ENCODE measurements at places on chromosomes 5 and 9. TPM values are rescaled to one million over a fixed set of nuclear protein-coding genes. Genes with fewer than 3 reads are reported as not detected.

GRCh38 chr9:8560560-8561525, 761.3 kb upstream of the DMAC1 start:
- no peak overlapping the region for H3K27ac ChIP-seq
- H3K4me1 ChIP-seq = peaks cover 2% of the 10 kb centered on the region
- DNase-seq = no peak
- no peak overlapping the region for H3K4me3 ChIP-seq
- no peaks in the 10 kb centered on the region for H3K27me3 ChIP-seq
- no peaks in the 10 kb centered on the region for H3K36me3 ChIP-seq

DNA sequence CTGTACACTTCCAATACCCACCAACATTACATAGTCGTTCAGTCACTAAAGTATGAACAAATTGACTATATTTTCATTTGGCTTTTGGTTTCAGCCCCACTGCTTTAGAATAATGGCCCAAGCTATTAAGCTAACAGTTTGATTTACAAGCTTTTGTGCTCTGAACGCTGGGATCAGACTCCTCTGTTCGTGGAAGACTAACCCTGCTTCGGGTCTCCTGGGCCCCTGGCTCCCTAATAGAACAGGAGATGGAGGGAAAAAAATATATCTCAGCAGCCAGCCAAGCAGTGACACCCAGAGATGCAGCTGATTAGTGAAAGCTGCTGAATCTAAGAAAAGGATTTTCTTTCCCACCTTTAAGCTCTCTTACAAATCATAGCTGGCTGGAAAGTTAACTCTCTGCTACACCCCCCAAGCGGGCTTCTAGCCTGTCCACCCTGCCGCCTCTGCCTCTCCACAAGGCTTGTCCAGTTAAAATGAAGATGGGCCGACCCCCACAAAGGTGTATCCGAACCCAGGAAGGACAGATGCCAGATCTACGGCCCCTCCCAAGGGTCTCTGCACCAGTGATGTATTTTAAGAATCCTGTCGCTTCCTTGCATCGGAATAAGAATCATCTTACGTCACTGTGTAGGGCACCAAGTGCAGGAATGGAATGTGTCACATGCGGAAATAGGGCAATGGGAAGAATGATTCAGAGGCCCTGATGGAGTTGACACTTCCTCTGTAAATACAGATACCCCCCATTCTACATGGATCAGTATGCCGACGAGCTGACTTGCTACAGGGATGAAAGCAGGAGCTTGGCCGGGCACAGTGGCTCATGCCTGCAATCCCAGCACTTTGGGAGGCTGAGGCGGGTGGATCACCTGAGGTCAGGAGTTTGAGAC, 33.4 kb upstream of the BARHL1 start:
- H3K4me3 ChIP-seq = no peak overlapping the region
- H3K27me3 ChIP-seq = no peaks in the 10 kb centered on the region
- no peak for DNase-seq

The CCIN gene
- polyA plus RNA-seq = 0.33 TPM

GRCh38 chr5:56099346-56099745, 104.6 kb upstream of the IL6ST start:
- DNase-seq = no peak
- H3K27me3 ChIP-seq = no peaks in the 10 kb centered on the region
- H3K4me3 ChIP-seq = no peak overlapping the region
- no peak overlapping the region for H3K27ac ChIP-seq
- H3K4me1 ChIP-seq = peaks cover 3% of the 10 kb centered on the region

DNA sequence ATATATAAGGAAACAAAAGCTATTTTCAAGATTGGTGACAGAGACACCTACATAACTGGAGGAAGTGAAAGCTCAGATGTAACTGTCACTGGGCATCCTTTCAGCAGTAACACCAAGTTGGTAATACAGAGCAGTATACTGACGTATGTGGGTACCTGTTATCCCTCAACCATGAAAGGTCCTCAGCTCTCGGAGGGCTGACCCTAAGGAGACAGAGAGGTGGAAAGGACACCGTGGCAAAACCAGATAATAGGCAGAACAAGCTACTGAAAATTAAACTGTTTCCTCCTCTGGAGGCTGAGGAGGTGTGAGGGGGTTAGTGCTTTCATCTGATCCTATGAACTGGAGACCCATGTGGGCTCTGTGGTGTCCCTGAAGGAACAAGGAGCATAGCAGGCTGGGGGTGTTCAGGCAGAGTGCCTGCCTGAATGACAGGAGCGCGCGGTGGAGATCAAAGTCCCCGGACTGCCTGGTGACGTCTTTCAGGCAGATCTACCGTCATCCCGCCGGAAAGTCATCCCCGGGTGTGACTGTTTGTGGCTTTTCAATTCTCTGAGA, 130.2 kb upstream of the FSTL4 start:
- no peak overlapping the region for H3K4me3 ChIP-seq
- DNase-seq = no peak
- no peaks in the 10 kb centered on the region for H3K36me3 ChIP-seq
- H3K27ac ChIP-seq = no peak overlapping the region

- H3K36me3 ChIP-seq = no peaks in the 10 kb centered on the region
- DNase-seq = no peak
- H3K27me3 ChIP-seq = no peaks in the 10 kb centered on the region
- H3K4me3 ChIP-seq = no peak overlapping the region
These were observed 19.7 kb downstream of the CYSTM1 start for GRCh38 chr5:140194662-140195061.

The OXCT1 gene
- 29.8 TPM for polyA plus RNA-seq

DNA sequence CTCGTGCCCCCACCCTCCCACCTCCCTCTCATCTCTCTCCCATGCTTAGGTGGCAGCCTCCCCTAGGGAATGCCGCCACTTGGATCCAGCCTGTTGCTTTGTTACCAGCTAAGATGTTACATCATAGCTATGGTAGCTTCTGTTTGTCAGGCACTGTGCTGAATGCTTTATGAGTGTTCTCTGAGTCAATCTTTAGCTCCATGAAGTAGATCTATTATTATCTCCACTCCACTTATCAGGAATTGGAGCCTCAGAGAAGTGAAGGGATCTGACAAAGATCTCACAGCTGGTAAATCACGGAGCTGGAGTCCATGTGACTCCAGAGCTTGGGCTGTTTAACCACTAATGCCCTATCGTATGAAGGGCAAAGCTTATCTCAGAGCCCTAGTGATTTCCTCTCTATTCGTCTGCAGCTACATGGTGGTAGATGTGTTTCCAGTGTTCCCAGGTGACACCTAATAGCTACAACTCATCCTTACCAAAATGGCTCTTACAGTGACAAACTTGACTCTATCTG, 54.1 kb downstream of the GARNL3 start:
- H3K4me3 ChIP-seq = no peak overlapping the region
- H3K4me1 ChIP-seq = no peaks in the 10 kb centered on the region
- no peaks in the 10 kb centered on the region for H3K36me3 ChIP-seq
- no peak overlapping the region for H3K27ac ChIP-seq
- H3K27me3 ChIP-seq = no peaks in the 10 kb centered on the region

GRCh38 chr9:120212853-120213200, 367.1 kb downstream of the CDK5RAP2 start:
- no peak overlapping the region for H3K27ac ChIP-seq
- no peaks in the 10 kb centered on the region for H3K36me3 ChIP-seq
- DNase-seq = no peak

- H3K36me3 ChIP-seq = no peaks in the 10 kb centered on the region
- H3K27me3 ChIP-seq = no peaks in the 10 kb centered on the region
- DNase-seq = no peak
- H3K4me1 ChIP-seq = no peaks in the 10 kb centered on the region
- H3K4me3 ChIP-seq = no peak overlapping the region
- no peak overlapping the region for H3K27ac ChIP-seq
These were observed 6.1 kb upstream of the PRUNE2 start for GRCh38 chr9:76911971-76912370.

GRCh38 chr5:77003246-77003645, 27.0 kb upstream of the AGGF1 start:
- no peaks in the 10 kb centered on the region for H3K4me1 ChIP-seq
- H3K27me3 ChIP-seq = no peaks in the 10 kb centered on the region
- H3K36me3 ChIP-seq = no peaks in the 10 kb centered on the region
- no peak overlapping the region for H3K27ac ChIP-seq
- no peak for DNase-seq

- H3K27me3 ChIP-seq = no peaks in the 10 kb centered on the region
- H3K27ac ChIP-seq = no peak overlapping the region
- H3K4me1 ChIP-seq = no peaks in the 10 kb centered on the region
- no peak overlapping the region for H3K4me3 ChIP-seq
- no peaks in the 10 kb centered on the region for H3K36me3 ChIP-seq
These were observed 384.3 kb upstream of the RFX3 start for GRCh38 chr9:3909966-3910650.

The XPA gene
- polyA plus RNA-seq = 20.4 TPM

GRCh38 chr5:50947906-50948683, 281.7 kb downstream of the PARP8 start:
- H3K36me3 ChIP-seq = no peaks in the 10 kb centered on the region
- H3K27me3 ChIP-seq = no peaks in the 10 kb centered on the region
- DNase-seq = no peak
- H3K4me1 ChIP-seq = no peaks in the 10 kb centered on the region
- no peak overlapping the region for H3K27ac ChIP-seq

DNA sequence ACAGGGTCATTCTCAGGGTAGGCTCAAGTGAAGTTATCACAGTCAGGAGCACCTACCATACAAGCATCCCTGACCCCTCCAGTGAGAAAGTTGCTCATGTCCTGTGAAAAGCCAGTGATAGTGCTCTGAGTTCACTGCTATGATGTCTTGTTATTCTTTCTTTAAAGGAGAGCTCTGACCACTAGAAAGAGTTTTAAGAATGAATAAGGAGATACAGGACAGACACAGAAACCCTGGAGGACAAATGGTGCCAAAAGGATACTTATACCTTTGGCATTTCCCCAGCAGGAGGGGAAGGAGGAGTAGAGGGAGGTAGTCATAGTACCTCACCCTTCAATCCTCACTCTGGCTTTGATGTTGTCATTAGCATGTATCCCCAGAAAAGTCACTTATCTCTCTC, 84.0 kb upstream of the AGXT2 start:
- no peak for DNase-seq
- peaks cover 2% of the 10 kb centered on the region for H3K4me1 ChIP-seq
- no peaks in the 10 kb centered on the region for H3K27me3 ChIP-seq
- no peak overlapping the region for H3K27ac ChIP-seq
- no peaks in the 10 kb centered on the region for H3K36me3 ChIP-seq

The PCDHB10 gene
- polyA plus RNA-seq = 3.4 TPM

- DNase-seq = no peak
- H3K27me3 ChIP-seq = no peaks in the 10 kb centered on the region
- H3K27ac ChIP-seq = no peak overlapping the region
- no peak overlapping the region for H3K4me3 ChIP-seq
- no peaks in the 10 kb centered on the region for H3K36me3 ChIP-seq
These were observed 476.3 kb downstream of the CCDC171 start for GRCh38 chr9:16029046-16029615.

The TLX3 gene
- 0.05 TPM for polyA plus RNA-seq

DNA sequence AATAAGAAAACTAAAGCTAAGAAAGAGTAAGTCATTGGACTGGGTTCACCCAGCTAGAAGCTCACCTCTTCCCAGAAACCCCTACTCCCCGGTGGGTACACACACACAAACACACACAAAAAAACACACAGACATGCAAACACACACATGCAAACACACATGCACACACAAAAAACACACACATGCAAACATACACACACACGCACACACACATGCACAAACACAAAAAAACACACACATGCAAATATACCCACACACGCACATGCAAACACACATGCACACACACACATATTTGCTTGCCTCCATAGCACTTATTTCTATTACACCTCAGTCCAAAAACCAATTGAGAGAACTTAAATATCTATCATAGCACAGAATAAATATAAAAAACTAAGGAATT, 26.1 kb downstream of the RETREG1 start:
- no peak overlapping the region for H3K27ac ChIP-seq
- DNase-seq = no peak
- H3K4me1 ChIP-seq = no peaks in the 10 kb centered on the region
- no peaks in the 10 kb centered on the region for H3K27me3 ChIP-seq
- no peak overlapping the region for H3K4me3 ChIP-seq
- H3K36me3 ChIP-seq = no peaks in the 10 kb centered on the region

The GRM6 gene
- not detected for polyA plus RNA-seq

The PCDHB2 gene
- polyA plus RNA-seq = 1.7 TPM
